ENCODE measurements at places on chromosomes 2 and 18. TPM values are rescaled to one million over a fixed set of nuclear protein-coding genes. Genes with fewer than 3 reads are reported as not detected.

GRHL1 gene
- 0.81 TPM for polyA plus RNA-seq

RFTN2 gene
- polyA plus RNA-seq, result 3.1 TPM

FEV gene
- polyA plus RNA-seq, result not detected

SAG gene
- polyA plus RNA-seq, result not detected

POTEJ gene
- polyA plus RNA-seq, result 0.02 TPM

GCG gene
- polyA plus RNA-seq, result not detected

C2orf78 gene
- not detected for polyA plus RNA-seq

NCKAP5 gene
- 3.8 TPM for polyA plus RNA-seq

STK11IP gene
- polyA plus RNA-seq, result 13.4 TPM

DNA sequence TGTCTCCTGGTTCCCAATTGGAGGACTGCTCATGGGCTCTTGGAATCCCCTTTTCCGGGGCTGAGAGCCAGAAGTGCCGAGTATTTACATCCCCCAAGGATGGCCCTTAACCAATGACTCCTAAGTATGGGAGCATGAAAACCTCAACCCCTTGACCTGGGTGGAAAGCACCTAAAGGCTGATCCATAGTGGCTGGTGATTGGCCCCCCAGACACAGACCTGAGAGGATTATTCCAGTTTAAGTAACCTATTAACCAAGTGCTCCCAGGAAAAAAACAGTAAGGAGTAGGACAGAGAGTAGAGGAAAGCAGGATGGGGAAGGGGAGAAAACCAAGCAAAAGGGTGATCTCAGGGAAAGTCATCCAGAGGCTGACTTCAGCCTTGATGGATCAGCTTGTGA is 206.1 kb upstream of the RND3 start:
- no peak for DNase-seq

DNA sequence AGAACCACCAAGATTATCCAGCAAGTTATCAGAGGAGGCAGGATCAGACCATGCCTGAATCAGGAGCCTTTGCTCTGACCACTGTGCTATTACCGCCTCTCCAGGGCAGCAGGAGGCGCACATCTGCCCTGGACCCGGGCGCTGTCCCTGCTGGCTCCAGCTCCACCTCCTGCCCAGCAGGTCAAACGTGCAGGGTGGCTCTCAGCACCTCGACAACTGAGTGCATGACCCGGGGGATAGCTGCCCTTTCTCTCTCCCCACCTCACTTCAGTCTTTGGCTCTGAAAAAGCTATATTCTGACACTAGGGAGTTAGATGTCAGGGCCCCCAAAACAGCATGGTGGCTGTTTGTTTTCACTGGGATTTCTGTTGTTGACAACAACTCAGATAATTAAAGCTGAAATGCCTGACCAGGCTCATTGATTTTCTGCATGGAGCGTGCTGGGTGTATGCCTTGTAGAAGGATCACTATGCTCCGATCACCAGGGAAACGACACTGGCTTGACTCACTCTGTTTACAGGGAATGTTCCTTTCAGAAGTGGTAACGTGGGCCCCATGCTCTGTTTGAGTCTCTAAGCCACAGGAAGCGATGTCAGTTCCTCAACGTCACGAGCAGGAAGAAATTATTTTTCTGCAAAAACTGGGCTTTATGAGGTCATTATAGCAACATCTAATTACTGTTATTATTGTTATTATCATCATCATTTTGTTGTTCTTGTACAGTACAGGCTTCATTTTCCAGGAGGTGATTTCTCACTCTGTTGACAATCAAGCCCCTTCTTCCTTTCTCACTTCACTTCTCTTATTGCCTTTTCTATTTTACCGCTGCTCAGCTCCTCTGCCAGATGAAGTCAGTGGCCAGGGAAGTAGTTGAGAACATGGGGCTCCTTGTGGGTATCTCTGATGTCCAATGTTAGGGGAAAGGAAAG is 125.6 kb downstream of the PLB1 start:
- peak; percentile 67 for DNase-seq

DNA sequence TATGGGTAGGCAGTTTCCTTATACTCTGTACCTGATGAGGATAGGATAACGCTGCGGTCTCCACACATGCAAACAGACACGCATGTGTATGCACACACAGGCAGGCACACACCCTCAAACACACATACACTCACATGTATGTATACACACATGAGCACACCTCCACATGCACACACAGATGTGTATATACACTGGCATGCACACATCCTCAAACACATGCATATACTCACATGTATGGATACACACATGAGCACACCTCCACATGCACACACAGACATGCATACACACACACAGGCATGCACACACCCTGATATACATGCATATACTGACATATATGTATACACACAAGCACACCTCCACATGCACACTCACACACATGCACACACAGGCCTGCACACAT is 267.8 kb upstream of the HDAC4 start:
- DNase-seq, result no peak

DNA sequence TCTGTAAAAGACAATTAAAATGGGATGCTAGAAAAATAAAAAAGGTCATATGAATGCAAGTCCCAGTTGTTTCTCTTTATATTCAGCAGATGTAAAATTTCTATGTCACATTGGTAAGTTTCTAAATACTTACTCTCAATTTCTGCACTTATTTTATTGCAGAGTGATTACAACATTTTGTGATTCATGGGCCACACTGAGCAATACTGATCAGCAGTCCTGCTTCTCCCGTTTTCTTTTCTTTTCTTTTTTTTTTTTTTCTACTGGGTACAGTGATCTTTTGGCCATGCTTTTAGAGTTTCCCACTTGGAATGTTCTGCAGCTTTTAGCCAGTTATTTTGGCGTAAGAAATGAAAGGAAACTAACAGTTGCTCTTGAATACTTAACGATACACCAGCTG is 38.8 kb downstream of the LIMS1 start:
- DNase-seq, result no peak

DNA sequence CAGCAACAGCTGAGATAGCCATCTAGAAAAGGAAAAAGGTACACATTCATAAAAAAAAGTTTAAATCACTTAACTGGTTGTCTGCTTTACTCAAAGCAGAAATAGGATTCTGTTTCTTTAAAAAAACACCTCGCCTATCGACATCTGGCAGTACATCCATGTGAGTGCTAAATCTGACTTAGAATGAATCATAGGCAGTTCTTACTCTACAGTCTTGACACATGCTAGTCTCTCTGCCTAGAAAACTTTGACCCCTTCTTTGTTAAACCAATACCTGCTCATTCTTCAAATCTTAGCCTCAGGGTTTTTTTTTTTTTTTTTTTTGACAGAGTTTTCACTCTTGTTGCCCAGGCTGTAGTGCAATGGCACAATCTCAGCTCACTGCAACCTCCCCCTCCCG is 37.1 kb upstream of the GPR75 start:
- DNase-seq, result no peak

DNA sequence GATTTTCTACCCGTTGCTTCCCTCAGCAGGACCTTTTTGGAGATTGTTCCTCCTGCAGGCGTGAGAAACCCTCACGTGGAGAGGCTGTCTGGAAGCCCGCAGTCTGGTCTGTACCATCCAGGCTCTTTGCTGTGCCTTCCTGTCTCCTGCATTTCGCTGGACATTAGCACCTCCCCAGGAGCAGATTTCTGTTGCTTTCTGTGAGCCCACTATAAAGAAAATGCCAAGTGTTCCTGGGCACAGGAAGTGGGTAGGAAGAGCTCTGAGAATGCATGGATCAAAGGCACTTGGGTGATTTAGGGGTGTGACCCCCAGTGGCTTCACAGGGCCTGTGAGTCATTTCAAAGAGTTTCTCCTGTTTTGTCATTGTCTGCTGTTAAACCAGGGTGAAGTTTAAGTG is 27.3 kb downstream of the SPTBN1 start:
- no peak for DNase-seq

DNA sequence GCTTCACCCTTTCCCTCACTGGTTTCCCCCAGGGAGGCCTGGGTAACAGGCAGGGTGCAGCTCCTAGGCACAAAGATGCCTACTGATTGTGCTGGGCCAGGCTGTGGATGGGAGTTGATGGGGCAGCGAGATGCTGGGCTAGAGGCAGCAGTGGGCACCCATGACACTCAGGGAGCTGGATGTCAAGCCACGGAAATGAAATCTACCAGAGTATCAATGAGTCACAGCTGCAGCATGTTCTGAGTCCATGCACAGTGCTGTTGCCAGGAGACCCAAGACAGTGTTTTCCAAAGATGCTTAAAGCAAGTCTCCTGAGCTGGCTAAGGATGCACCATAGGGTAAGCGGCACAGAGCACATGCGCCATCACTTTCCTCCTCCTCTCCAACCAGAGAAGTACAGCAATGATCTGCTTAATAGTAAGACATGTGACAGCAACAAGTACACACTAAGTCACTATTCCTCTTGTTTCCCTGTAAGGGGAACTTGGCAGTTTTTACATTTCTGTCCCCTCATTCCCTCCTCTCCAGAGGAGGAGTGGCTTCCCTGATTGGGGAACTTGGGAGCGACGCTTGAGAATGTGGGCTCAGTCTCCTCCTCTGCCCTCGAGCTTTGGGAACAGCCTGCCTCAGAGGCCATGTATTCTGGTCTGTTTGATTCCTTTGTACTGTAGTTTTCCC is 57.2 kb downstream of the CDC42EP3 start:
- DNase-seq, result no peak

GRCh38 chr2:54429054-54429453 is 27.1 kb upstream of the SPTBN1 start:
- DNase-seq, result no peak

GRCh38 chr2:239660390-239661230 is 259.8 kb upstream of the HDAC4 start:
- no peak for DNase-seq

- no peak for DNase-seq
Measured at GRCh38 chr2:143128681-143129580, at the start of gene ARHGAP15. Gene ARHGAP15, plus strand, starts transcription at chr2:143129419.

- no peak for DNase-seq
Measured at GRCh38 chr2:111049792-111050640, 70.7 kb upstream of the BCL2L11 start.

DNA sequence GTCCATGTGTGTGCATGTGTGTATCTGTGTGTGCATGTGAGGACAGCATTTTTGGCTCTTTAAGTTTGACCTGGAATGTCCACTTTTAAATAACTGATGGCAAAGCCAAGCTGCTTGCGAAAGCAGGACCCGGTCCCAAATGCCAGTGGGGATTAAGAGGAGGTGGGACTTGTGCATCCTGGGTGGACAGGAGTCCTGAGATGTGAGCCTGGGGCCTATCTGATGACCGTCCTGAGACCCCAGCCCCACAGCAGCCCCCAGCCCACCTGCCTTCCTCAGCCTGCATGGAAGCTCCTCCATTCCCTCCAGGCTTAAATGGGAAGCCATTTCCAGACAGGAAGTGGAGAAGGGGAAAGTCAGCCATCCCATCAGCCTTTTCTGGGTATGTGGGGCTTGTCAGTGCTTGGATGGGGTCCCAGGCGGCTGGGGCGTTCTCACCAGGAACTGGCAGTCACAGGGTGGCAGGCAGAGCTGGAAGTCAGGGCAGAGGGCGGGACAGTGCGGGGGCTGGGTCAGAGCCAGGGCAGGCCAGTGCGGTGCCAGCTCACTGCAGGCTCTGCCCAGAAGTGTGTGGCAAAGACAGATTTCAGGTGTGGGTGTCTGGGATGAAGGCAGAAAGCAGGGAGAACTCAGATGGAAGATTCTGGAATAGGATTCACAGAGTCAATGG is 117.8 kb downstream of the ACKR3 start:
- DNase-seq, result no peak

GRCh38 chr18:5309888-5310470 is 14.5 kb upstream of the ZBTB14 start:
- no peak for DNase-seq

DNA sequence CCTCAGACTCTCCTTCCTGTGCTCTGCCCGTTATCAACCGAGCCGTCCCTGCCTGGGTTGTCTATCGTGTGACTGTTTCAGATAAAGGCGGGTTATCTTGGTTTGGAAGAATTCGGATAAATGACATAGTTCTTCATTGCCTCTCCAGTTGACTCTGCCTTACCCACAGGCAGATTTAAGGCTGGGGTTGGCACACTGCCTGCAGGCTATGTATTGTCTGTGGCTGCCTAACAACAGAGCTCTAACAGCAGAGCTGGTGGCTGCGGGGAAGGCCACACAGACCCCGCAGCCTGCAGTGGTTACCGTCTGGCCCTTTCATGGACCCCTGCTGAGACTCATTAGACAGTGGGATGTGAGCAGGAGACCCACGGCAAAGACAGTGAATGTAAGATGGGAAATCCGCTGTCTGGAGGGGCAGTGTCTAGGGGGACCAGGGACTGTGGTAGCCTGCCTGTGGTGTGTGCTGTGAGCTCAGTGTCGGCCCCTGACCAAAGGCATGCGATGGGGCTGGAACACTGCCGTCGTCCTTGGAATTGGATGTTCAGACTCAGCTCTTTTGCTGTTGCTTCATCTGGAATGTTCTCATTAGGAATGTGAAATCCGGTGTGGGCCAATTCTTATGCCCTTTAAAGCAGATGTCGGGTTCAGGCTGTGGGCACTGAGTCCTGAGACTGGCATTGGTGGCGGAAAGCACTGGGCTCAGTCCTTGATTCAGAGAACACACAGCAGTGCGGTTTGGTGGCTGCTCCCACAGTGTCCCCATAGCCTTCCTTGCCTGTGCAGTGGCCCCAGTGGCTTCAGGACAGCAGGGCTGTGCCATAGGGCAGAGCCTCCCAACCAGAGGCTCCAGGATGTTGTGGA is 44.5 kb downstream of the SH3RF3 start:
- DNase-seq, result peak; percentile 93

DNA sequence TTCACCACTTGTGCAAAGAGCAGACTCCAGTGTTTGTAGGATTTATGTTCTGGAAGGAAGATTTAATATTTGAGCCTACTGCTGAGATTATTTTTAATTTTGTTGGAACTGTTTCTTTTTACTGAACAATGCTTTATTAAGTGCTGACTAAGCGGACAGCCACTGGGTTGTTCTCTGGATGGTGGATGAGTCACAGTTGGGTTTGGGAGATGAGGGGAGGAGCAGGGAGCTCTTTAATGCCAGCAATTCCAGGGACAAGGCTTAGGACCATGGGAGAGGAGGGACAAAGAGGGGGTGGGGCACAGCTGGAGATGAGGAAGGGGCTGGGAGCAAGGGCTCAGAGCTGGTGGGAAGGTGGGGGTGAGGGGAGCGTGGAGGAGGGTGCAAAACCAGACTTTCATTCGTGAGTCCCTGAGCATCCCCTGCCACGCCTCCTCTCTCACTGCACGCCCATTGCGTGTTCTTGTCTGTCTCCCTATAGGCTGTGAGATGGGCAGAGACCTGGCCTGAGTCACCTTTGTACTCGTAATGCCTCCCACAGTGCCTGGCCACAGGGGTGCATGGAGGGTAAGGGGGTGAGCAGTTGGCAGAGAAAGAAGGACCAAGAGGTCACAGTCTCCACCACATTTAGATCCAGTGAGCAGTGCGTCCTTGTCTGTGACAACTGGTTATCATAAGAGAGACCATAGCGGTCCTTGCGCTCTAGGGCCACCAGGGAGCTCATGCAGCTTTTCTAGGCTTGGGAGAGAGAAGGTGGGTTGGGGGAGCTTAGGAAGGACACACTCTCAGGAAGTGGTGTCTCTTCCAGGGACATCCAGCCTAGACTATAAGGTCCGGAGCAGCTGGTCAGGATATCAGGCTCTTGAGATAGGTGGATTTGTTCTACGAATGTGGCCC is 18.4 kb downstream of the SLC4A3 start:
- DNase-seq, result peak; percentile 59

DNA sequence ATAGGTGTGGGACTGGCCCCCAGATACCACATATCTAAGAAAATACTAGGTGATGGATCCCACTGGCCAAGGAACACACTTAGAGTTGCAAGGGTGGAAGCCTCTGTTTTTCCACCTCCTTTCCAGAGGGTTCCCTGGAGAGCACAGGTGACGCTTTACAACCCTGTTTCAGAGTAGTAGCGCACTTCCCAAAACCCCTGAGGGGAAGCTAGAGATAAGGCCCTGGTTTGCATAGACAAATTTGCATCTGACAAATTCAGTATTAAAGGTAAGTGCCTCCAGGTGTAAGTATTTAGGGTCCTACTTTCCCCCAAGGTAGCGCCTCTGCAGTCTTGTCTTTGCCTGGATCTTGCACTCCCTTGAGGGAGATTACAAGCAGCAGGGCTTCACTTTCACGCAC is 474 bp upstream of the CERKL start:
- no peak for DNase-seq
